ENCODE measurements at places on chromosomes 4 and X.

DNA sequence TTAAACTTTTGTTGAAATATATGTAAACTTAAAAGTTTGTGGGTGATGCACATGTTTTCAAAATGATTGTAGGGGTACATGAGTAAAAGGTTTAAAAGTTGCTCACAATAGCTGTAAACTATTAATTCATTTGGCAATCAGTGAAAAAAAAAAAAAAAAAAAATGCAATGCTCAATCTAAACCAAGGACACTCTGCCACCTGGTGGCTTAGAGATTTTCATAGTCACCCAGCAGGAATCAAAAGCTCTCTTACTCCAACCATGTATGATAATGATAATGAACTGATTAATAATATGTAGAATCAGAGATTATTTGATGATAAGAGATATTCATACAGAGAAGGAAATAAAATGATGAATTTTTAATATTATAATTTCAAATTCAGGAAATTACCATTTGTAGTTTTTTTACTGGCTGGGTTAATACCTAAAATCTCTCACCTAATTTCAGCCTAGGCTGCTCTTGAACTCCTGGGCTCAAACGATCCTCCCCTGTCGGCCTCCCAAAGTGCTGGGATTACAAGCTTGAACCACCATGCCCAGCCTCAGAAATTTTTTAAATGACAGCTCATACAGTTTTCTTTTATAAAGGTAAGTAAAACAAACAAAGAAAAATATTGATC, 46.9 kb upstream of the SLC25A4 start:
- peak; percentile 67 for DNase-seq

GRCh38 chr4:149836546-149836945, 20.9 kb upstream of the IQCM start:
- no peak for DNase-seq

DNA sequence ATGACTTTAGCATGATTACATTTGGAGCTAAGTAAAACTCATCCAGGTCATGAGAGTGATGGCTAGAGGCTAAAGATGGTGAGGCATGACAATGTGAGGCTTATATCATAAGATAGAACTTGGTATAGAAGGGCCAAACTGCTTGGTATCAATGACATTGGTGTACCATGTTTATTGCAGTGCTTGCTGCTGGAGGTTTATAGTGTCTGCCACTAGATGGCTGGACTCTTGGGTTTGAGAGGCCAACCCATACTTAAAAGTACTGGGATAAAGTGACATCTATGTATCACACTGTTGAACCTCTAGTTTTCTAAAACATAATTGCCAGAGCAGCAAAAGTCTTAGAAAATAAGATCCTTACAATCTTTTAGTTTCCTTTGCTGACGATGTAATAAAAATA, 83.0 kb upstream of the TACR3 start:
- DNase-seq = no peak

GRCh38 chrX:2828344-2828958, at the start of gene GYG2:
Gene GYG2 (plus strand): TSS chrX:2828930. CDS start chrX:2830189, 1,259 bp downstream.
- DNase-seq = no peak

- no peak for DNase-seq
Observed at GRCh38 chrX:66863721-66864120, 224.8 kb upstream of the EDA2R start.

DNA sequence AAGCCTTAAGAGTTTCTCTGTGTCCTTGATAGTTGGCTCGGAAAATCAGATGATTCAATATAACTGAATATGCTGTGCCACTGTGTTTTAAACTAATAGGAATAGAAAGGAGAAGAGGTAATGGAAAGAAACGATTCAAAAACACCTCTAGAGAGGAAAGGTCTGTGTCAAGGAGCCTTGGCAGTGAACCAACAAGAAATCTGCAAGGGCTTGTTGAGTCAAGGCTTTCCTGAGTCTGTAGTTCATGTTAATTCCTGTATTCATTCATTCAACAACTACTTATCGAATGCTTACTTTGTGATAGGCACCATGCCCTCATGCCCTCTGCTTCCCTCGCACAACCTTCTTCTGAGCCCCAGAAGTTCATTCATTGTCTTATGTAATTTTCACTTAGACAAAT, 336.0 kb downstream of the PDHA2 start:
- no peak for DNase-seq

GRCh38 chrX:41178201-41178600, 93.0 kb downstream of the USP9X start:
- DNase-seq = no peak

- DNase-seq = no peak
Observed at GRCh38 chr4:34790131-34790530, 1454.2 kb downstream of the ARAP2 start.

DNA sequence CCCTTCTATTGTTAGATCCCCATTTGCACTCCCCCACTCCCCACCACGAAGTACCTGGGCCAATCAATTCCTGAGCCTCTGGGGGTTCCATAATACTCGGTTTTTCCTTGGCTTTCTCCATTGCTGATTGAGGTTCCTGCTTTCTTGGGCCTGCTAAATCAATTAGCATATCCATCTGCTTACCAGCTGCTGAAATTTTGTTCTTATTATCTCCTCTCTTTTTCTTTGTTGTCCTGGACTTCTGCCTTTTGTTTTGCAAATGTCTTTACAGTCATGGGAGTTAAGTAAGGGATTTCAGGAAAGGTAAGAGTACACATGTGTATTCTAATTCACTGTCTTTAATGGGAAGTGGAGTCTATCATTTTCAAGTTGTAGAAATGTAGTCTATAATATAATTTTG, 222.2 kb downstream of the MID1 start:
- no peak for DNase-seq

GRCh38 chr4:5865896-5866599, 26.8 kb downstream of the CRMP1 start:
- peak; percentile 82 for DNase-seq

DNA sequence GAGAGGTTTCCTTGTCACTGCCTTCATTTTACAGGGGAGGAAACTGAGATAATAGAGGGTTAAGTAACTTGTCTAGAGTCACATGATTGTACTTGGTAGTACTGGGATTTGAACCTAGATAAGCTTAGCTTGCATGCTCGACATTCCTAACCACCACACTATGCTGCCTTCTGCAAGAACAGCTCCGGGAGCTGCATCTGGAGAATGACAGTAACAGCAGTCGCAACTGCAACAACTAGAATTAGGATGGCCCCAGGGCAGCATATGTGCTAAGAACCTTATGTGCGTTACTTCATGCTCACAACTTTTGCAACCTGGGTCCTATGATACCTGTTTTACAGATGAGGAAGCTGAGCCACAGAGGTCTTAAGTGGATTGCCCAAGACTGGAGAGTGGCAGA, 89.5 kb upstream of the LCORL start:
- DNase-seq = no peak

DNA sequence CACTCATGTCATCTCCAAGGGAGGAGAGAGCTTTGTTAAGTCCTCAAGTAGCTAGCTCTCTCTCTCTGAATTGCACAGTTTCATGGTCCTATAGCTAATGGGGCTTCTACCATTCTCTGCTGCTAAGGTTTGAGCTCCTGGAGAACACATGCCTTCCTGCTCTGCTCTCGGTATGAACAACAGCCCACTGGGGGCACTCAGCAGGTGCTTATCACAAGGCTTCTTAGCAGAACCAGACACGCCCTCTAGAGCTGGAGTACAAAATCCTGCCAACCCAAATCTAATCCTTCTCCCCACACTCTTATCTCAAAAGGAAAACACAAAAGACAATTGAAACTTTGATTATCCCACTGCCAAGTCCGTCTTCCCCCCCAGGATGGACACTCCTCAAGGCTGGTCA, 176.5 kb downstream of the HS3ST1 start:
- no peak for DNase-seq

DNA sequence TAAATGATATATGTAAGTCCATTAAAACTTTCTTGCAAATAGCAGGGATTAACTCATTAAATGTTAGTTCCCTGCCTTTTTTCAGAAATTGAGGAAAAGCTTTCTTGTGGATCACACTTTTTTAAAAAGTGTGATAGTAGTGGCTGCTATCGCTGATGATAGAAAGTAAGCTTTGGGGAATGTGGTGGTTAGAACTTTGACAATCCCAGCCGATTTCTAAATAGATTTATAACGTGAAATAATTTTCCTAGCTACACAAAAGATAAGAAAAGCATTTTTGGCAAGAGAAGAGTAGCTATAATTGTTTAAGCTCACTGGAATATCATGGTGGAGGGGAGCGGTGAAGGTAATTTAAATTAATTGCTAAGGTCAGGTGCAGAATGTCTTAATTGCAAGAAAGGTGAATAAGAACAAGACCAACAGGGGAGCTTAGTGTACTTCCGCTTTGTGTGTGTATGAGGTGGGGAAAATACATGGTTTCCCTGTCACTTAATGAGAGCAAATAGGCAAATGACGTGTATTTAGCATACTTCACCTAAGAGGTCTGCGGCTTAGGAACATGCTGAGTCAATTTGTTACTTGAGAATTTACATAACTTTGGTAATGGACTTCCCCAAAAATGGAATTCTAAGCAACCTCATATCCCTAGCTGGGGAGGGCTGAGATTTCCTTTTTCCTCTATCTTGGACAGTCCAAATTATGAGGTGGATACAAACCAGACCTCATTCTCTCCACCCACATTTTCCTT, 11.7 kb upstream of the IL21 start:
- no peak for DNase-seq

DNA sequence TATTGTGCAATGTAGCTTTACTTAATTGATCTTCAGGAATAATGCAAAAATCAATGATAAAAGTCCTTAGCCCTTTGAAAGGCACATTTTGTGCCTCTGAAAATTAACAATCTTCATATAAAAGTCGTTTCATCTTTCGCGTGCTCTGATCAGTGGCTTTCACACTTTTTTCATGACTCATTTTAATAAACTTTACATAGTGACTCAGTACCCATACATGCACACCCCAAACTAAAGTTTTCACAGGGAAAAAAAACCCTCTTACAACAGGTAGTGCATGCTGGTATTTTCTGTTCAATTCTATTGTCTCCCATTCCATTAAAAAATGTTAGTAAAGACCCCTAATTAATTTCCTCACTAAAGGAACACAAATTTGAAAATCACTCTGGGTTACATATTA, 21.5 kb downstream of the RWDD4 start:
- DNase-seq = no peak

DNA sequence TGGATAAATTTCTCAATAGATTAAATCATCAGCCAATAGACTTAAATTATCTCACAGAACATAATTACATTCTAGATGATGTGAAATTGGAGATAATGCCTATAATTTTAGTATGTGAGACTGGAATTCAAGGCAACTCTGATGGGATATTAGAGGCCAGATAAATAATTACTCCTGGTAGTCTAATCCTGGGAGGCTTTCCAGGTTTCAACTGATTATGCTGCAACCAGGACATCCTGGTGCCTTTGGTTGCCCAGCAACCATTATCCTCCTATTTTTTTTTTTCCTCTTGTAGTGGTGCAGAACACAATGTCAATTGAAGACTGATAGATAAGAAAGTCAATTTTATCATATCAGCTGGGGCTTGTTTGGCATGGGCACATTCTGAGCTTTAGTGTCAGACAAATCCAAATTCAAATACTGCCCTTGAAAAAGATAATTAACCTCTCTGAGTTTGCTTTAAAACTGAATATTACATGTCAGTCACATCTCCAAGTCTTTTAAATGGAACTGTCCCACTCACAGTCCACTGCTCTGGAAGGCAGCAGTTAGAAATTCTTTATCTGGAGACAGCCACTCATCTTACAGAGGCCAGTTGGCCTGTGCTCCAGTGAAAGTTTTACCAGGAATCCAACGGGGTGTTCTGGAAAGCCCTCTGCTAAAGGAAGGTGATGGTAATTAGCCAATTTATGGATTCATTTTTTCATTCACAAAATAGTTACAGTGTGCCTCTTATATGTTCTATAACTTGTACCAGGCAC, 95.3 kb upstream of the GUCY1A1 start:
- DNase-seq = no peak

DNA sequence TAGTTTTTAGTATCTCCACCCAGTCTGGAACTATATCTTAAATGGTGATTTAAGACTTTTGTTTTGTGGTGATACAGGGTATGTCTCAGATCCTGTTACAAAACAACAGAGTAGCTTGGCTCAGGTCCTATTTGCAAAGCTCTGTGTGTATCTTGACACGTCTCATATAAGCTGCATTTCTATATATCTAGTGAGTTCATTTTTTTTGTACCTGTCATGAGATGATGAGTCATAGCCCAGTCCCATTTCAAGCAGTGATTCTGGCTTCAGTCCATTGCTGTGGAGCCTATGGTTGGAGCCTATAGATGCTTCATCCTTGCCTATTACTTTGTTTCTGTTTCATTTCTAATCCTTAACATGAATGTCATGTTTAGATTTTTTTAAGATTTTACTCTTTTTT, 23.0 kb downstream of the GRXCR1 start:
- no peak for DNase-seq

DNA sequence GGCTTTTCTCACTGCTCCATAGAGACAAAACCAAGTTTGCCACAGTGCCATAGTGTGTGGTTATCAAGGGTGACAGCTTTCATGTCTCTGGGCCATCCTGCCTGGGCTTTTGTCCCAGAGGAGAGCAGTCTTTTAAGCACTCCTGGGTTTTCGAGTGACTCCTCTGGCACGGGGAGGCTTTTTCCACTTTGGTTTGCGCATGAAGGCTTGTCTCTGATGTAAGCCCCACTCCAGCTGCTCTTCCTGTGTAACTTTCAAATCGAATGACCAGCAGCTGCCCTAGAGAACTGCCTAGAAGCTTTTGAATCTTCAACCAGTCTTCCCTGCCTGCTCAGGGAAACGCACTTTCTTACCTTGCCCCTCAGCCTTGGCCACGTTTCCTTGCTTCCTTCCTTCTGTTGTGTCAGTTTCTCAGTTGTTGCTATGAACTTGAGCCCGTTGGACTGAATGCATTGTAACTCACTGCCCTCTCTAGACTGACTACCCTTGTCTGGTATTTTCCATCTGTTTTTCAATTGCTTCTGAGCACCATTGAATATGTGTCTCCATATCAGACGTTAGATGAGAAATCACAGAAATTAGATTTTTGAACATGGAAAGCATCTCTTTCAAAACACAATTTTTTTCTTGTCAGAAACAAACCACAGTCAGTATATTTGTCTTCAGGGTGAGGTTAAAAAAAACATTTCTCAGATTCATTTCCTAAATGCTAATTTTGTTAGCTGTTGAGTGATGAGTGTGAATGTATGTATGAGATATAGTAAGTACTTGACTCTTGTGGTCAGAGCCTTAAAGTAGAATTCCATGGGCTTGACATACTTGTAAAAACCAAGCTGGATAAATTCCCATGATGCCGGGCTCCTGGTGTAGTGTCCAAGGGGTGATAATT, 45.3 kb downstream of the SLC9A6 start:
- DNase-seq = no peak
